ENCODE measurements at places on chromosomes 3 and 15.

GRCh38 chr15:62186578-62186977, 21.5 kb upstream of the C2CD4B start:
- DNase-seq: no peak

- DNase-seq: no peak
These were observed 363.6 kb downstream of the NR2F2 start for GRCh38 chr15:96693990-96694517.

DNA sequence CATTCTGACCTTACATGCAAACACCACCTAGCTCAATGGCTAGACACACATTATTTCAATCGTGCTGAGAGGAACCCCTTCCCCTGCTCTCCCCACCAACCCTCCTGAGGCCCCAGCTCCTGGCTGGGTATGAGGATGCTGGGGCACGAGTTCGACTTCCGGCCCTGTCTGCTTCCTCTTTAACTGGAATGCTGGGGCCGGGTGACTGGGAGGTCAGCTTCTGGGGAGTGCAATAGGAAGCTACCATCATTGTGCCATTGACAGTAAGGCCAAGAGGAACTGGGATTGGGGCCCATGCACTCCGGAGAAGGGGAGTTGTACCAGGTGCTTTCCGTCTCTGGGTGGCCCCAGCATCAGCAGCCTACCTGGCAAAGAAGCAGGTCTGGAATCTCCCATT, 15.6 kb upstream of the TLE3 start:
- DNase-seq: no peak

GRCh38 chr3:183378008-183378407, 50.4 kb downstream of the MCF2L2 start:
- DNase-seq: no peak

- no peak for DNase-seq
These were observed 3.9 kb upstream of the CIDEC start for GRCh38 chr3:9883706-9884554.

Measured in effector memory CD4-positive, alpha-beta T cell (primary cell).